ENCODE measurements at places on chromosomes 5 and 9. TPM values are rescaled to one million over a fixed set of nuclear protein-coding genes. Genes with fewer than 3 reads are reported as not detected.

DNA sequence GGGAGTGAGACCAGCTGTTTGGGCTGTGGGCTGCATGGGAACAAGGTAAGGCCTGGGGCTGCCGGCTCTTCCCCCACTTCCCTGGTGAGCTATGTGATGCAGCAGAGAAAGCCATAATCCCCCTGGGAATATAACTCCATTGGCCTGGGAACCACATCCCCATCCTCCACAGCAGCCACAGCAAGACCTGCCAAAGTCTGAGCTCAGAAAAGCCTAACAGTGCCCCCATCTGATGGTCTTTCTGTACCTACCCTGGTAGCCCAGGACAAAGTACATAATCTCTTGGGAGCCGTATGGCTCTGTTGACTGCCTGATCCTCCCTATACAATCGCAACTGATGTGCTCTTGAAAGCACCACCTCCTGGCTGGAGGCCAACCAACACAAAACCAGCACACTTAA is 432.6 kb downstream of the CDH18 start:
- no peaks in the 10 kb centered on the region for H3K36me3 ChIP-seq
- DNase-seq, result no peak
- no peak overlapping the region for H3K27ac ChIP-seq
- H3K4me1 ChIP-seq, result no peaks in the 10 kb centered on the region

- no peaks in the 10 kb centered on the region for H3K27me3 ChIP-seq
- H3K4me3 ChIP-seq, result no peak overlapping the region
- peak; percentile 80 for DNase-seq
- peak overlapping the region; percentile 81 for H3K27ac ChIP-seq
Measured at GRCh38 chr9:87714819-87715218, 11.1 kb upstream of the CTSL start.

- no peak overlapping the region for H3K27ac ChIP-seq
- no peaks in the 10 kb centered on the region for H3K27me3 ChIP-seq
- peaks cover 16% of the 10 kb centered on the region for H3K4me1 ChIP-seq
- no peak overlapping the region for H3K4me3 ChIP-seq
- H3K36me3 ChIP-seq, result no peaks in the 10 kb centered on the region
- no peak for DNase-seq
Measured at GRCh38 chr9:76598981-76599380, 140.0 kb downstream of the GCNT1 start.

DNA sequence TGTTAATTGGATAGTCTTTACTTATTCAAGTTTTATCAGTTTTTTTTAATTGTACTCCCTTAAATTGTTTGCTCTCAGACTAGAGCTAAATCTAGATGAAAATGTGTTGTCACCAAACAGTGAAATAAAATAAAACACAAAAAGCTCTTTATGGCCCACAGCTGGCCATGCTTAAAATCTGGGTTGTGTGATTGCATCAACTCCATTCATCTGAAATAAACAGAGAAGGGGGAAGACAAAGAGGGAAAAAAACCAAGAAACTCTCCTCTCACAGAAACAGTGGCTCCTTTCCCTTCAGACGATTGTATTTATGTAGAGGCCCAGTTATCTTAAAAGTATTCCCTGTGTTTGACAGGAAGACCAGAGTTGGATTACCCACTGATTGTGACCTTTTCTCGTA is 422.4 kb downstream of the IRX1 start:
- no peaks in the 10 kb centered on the region for H3K36me3 ChIP-seq
- no peaks in the 10 kb centered on the region for H3K4me1 ChIP-seq
- no peak for DNase-seq
- no peak overlapping the region for H3K4me3 ChIP-seq
- H3K27ac ChIP-seq, result no peak overlapping the region
- H3K27me3 ChIP-seq, result no peaks in the 10 kb centered on the region

GRCh38 chr9:93154293-93154903 is 20.3 kb upstream of the NINJ1 start:
- no peaks in the 10 kb centered on the region for H3K27me3 ChIP-seq
- no peak overlapping the region for H3K4me3 ChIP-seq
- peaks cover 9% of the 10 kb centered on the region for H3K4me1 ChIP-seq
- no peak overlapping the region for H3K27ac ChIP-seq
- H3K36me3 ChIP-seq, result no peaks in the 10 kb centered on the region

DNA sequence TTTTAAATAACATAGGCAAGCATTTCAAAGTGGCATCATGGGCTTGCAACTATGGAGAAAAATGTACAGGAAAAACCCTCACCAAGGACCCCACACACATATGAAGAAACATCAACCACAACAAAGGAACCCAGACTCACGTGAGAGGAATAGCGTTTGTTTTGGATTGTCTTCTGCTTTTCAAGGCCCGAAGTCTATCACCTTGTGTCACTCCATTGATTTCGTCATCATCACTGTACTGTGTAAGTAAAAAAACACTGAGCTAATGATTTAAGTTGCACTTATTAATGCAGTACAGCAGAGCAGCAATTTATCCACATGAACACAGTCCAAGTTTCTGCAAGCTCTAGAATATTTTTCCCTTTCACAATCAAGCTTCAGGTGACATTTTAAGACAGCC is 72.4 kb downstream of the HABP4 start:
- H3K27ac ChIP-seq, result peak overlapping the region; percentile 4
- no peaks in the 10 kb centered on the region for H3K4me1 ChIP-seq
- no peak overlapping the region for H3K4me3 ChIP-seq
- H3K36me3 ChIP-seq, result no peaks in the 10 kb centered on the region
- DNase-seq, result no peak
- H3K27me3 ChIP-seq, result no peaks in the 10 kb centered on the region

DNA sequence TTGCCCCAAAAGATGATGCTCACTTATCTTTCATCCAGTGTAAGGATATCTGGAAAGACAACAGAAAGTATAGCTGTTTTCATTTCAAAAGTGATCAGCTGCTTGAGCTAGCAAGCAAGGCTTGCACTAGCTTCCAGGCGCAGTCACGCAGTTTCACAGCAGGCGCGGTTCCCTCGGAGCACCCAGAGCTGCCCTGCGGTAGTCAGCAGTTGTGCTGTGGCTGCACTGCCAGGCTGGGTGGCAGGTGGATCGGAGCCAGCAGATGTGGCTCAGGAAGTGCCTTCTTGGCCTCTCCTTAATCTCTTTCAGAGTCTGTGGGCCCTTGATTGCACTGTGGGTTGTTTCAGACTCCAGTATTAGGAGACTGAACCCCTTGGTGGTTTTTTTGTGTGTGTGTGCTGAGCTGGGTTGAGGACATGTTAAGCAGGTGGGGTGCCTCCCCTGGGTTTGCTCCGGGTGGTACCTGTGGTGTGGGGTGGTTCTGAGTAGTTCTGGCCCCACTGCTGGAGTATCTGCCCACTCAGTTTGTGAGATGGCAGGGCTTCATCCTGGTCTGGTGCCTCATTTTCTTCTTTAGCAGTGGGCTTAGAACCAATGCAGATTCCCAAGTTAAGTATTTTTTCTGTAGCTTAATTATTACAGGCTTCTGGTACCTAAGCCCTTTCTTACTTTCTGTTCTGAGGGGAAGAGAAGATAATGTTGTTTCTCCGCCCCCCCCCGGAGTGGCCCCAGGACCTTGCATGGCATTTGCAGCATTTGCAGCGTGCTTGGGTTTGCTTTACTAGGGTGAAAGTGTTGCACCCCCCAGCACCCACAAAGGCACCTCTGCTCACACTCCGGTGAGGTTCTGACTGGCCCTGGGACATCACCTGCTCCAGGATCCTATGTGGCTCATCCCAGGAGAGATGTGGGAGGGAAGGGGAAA is 16.4 kb downstream of the TENT4A start:
- H3K27ac ChIP-seq, result no peak overlapping the region
- H3K36me3 ChIP-seq, result no peaks in the 10 kb centered on the region
- no peak overlapping the region for H3K4me3 ChIP-seq
- no peaks in the 10 kb centered on the region for H3K27me3 ChIP-seq
- H3K4me1 ChIP-seq, result peaks cover 57% of the 10 kb centered on the region

GRCh38 chr5:151084363-151084762 is 3.5 kb upstream of the TNIP1 start:
- no peak overlapping the region for H3K4me3 ChIP-seq
- H3K27me3 ChIP-seq, result no peaks in the 10 kb centered on the region
- H3K36me3 ChIP-seq, result no peaks in the 10 kb centered on the region
- no peak for DNase-seq
- H3K27ac ChIP-seq, result no peak overlapping the region
- peaks cover 90% of the 10 kb centered on the region for H3K4me1 ChIP-seq

DNA sequence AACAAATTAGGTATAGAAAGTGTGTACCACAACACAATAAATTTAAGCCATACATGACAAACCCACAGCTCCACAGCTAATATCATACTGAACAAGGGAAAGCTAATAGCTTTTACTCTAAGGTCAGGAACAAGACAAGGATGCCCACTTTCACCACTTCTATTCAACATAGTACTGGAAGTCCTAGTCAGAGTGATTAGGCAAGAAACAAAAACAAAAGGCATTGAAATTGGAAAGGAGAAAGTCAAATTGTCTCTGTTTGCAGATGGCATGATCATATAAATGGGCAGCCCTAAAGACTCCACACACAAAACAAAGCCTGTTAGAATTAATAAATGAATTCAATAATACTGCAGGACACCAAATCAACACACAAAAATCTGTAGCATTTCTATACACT is 548.8 kb downstream of the CTNND2 start:
- DNase-seq, result no peak
- H3K27me3 ChIP-seq, result no peaks in the 10 kb centered on the region
- H3K27ac ChIP-seq, result no peak overlapping the region
- no peaks in the 10 kb centered on the region for H3K4me1 ChIP-seq

DNA sequence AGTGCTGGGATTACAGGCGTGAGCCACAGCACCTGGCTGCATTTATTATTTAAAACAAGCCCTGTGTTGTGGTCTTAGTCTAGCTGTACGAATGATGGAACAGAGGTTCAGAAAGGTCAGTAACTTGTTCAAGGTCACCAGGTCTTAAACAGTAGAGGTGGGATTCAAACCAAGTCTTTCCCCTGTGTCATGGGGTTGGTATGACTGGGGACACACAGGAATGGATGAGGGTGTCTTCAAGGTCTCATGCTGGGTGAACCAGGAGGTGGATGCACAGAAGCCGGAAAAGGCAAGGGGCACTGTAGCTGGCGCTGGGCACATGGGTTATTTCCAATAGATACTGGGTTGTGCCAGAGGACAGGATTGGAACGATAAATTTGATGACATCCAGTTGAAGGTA is 32.2 kb upstream of the TJP2 start:
- no peaks in the 10 kb centered on the region for H3K36me3 ChIP-seq
- H3K4me3 ChIP-seq, result no peak overlapping the region
- no peak for DNase-seq

DNA sequence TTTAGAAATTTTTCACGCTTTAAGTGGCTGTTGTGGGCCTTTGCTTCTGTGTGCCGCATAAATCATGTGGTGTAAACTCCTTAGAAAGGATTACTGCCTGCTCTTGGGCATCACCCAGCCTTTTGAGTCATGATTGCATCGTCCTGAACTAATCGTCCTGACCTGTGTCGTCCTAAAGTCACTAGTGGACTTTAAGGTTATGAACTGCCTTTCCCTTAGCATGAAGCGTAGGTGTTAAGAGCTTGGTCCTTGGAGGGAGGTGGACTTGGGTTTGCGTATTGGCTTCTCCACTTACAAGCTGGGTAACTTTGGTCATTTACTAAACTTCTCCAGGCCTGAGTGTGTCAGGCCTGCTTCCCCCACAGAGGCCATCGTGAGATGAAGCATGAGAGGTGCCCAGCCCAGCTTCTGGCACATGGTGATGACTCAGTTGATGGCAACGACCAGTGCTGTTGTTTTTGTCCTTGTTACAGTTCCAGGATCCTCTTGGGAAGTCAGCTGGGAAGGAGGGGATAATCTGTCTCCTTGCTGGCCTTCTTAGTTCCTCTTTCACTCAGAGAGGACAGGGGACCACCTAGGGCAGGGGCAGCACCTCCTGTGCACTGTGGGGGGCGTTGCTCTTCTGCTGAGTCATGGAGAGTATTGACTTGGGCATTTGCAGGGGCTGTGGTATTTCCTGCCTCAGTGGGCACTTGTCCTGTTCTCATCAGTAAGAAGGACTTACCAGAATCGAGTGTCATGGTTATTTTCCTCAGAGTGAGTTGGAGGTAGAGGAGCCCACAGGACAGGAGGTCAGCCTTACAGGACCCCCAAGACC is 54.2 kb upstream of the NCS1 start:
- H3K36me3 ChIP-seq, result peaks cover 76% of the 10 kb centered on the region
- H3K4me1 ChIP-seq, result no peaks in the 10 kb centered on the region
- no peak overlapping the region for H3K4me3 ChIP-seq
- no peaks in the 10 kb centered on the region for H3K27me3 ChIP-seq
- no peak overlapping the region for H3K27ac ChIP-seq

- no peak overlapping the region for H3K27ac ChIP-seq
- H3K27me3 ChIP-seq, result no peaks in the 10 kb centered on the region
- DNase-seq, result no peak
Measured at GRCh38 chr5:169158764-169159163, 142.2 kb downstream of the SLIT3 start.

DNA sequence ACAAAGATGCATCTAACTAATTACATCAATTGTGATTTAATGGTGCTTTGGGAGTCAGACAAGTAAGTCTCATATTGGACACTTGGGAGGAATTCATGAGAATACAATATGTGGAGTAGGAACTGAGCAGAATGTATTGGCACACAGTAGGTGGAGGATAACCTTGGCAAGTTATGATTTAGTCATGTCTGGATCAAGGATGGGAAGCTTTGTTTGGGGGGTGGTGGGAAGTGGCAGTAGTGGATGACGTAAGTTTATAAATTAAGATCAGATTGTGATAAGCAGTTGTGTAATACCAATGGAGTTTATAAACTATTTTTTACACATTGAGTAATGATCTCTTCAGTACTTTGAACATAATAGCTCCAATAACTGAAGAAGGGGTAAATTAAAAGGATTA is 67.0 kb downstream of the SGCD start:
- H3K27me3 ChIP-seq, result no peaks in the 10 kb centered on the region

- no peak overlapping the region for H3K27ac ChIP-seq
- no peak for DNase-seq
Measured at GRCh38 chr9:1354086-1354485, 303.9 kb downstream of the DMRT2 start.

GRCh38 chr9:16023446-16023845 is 470.6 kb downstream of the CCDC171 start:
- no peak overlapping the region for H3K27ac ChIP-seq
- DNase-seq, result no peak
- no peaks in the 10 kb centered on the region for H3K36me3 ChIP-seq
- H3K4me3 ChIP-seq, result no peak overlapping the region

GRCh38 chr5:159152876-159153275 is 53.2 kb upstream of the EBF1 start:
- no peak for DNase-seq
- no peaks in the 10 kb centered on the region for H3K27me3 ChIP-seq
- H3K36me3 ChIP-seq, result no peaks in the 10 kb centered on the region

GRCh38 chr5:1889321-1890065 is 6.8 kb upstream of the IRX4 start:
- peaks cover 44% of the 10 kb centered on the region for H3K27me3 ChIP-seq
- no peak overlapping the region for H3K4me3 ChIP-seq
- no peak for DNase-seq
- no peak overlapping the region for H3K27ac ChIP-seq
- no peaks in the 10 kb centered on the region for H3K4me1 ChIP-seq

Gene MYMK
- not detected for total RNA-seq

Gene NUP155
- total RNA-seq, result 25.9 TPM

Gene DNAH5
- 9.8 TPM for total RNA-seq

Gene SLC6A19
- total RNA-seq, result not detected

Gene PCDHGB4
- total RNA-seq, result 3.2 TPM

Gene LCN1
- not detected for total RNA-seq

Gene CTXN3
- total RNA-seq, result not detected

Gene KCNV2
- not detected for total RNA-seq

Gene MARCOL
- not detected for total RNA-seq

Gene NFIB
- total RNA-seq, result 88.8 TPM

Measured in left lung (tissue), 14 donors.